Activated CD4-positive, CD25-positive, alpha-beta regulatory T cell treated with anti-CD3 and anti-CD28 coated beads, Interleukin-2, amount 50 U/mL, for 24 hours (primary cell): ENCODE measurements at places on chromosomes 6 and 20.

GRCh38 chr20:25296094-25297093 lies 48.5 kb downstream of the PYGB start:
- no peak for ATAC-seq

DNA sequence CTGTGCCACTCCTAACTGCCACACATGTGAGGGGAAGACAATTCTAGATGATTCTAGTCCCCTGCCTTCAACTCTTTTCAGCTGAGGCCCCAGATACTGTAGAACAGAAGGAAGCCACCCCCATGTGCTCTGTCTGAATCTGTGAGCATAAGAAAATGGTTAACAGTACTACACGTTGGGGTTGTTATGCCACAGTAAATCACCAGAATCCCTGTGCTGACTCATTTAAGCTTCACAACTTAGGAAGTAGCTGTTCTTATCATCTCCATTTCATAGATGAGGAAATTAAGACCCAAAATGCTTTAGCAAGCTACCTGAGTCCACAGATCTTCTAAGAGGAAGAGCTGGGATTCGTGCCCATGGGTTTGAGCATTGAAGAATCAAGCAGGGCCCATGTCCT lies 27.4 kb upstream of the SCRT2 start:
- no peak for ATAC-seq

GRCh38 chr20:52918311-52918710 lies 53.8 kb upstream of the TSHZ2 start:
- no peak for ATAC-seq

DNA sequence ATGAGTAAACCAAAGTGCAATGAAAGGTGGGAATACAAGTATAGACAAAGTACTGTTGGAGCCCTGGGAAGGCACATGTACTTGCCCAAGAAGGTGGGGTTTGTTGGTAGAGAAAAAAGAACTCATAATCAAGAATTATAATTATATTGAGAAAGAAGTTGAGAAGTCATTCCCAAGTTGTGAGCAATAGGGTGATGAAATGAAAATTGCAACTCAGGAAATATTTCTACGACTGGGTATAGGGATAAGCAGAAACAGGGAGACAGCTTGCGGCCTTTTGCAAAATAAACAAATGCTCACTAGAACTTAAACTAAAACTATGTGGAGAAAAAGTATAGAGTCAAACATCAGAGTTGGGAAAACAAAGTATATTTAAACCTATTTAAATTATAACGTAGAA lies 250.7 kb upstream of the FAM83B start:
- no peak for ATAC-seq

GRCh38 chr20:43124241-43124640 lies 65.5 kb downstream of the PTPRT start:
- ATAC-seq, result no peak

- ATAC-seq, result no peak
Measured at GRCh38 chr6:57182017-57182432, 9.9 kb downstream of the BAG2 start.

DNA sequence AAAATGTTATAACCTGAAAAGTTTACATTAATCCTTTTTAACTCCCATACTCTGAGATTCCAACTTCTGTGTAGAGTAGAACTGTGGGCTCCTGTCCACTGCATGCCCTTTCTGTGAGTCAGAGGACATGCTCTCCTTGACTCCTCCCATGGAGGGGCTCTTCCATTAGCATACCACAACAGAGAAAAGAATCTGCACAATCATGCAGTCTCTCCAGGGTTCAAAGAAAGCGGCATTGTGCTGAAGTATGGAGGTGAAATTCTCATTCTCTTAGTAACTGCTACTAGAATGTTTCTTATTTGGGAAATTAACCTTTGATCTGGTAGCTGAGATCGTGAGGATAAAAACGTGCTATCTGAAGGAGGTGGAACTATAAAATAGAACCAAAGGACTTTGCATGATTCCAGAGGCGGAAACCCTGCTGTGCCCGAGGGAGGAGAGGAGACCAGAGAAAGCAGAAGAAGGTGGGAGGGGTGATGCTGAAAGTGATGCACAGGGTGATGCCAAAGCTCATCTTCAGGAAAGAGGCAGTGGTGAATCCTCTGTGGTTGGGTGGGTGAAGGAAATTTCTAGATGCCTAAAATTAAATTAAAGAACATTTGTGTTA lies 202.2 kb upstream of the PCSK2 start:
- ATAC-seq, result no peak

DNA sequence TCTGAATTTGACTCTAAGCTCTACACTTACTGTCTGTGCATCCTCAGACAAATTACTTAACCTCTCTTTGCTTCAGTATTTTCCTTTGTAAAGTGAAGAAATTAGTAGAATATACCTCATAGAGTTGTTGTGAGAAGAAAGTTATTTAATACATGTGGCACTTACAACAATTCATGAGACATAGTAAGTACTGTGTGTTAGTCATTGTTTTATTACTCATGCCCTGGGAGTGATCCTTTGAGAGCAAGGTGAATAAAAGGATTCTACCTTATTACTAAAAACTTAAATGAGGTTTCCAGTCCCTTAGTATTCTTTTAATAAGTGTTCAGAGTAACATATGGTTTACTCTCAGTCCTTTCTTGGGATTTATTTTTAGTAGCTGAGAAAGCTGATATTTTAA lies 233.6 kb upstream of the MAP3K7 start:
- no peak for ATAC-seq

DNA sequence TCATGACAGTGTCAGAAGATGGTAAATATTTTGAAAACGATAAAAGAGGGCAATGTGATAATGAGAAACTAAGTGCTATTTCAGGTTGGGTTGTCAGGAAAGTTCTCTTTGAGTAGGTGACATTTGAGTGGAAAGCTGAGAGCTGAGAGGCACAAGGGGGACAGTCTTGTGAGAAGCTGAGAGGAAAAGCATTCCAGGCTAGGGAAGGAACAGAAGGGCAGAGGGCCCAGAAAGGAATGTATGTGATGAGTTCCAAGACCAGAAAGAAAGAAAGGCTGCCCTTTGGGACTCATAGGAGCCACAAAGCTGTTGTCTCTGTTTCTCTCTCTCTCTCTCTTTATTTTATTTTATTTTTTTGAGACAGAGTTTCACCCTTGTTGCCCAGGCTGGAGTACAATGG lies 7.6 kb upstream of the RNF182 start:
- ATAC-seq, result no peak

- ATAC-seq, result no peak
Measured at GRCh38 chr20:50245498-50246366, 55.1 kb downstream of the CEBPB start.

DNA sequence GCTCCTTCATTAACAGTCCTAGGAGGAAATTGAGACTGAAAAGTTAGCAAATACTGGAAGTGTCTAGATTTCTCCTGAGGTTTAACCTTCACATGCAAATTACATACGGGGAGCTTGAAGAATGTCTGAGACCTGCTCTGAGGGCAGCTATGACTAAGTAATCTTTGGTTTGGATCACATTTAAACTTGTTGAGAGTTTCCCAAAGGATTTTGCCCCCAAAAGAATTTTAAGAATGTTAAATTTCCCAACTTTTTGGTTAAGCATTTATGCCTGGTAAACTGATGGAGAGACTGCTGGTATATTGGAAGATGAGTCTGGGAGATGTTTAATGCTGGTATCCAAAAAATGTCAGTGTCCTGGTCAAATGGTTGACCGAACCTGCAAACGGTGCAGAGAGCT lies 97.0 kb downstream of the RREB1 start:
- no peak for ATAC-seq
